ENCODE measurements at places on chromosomes 3 and 15.

DNA sequence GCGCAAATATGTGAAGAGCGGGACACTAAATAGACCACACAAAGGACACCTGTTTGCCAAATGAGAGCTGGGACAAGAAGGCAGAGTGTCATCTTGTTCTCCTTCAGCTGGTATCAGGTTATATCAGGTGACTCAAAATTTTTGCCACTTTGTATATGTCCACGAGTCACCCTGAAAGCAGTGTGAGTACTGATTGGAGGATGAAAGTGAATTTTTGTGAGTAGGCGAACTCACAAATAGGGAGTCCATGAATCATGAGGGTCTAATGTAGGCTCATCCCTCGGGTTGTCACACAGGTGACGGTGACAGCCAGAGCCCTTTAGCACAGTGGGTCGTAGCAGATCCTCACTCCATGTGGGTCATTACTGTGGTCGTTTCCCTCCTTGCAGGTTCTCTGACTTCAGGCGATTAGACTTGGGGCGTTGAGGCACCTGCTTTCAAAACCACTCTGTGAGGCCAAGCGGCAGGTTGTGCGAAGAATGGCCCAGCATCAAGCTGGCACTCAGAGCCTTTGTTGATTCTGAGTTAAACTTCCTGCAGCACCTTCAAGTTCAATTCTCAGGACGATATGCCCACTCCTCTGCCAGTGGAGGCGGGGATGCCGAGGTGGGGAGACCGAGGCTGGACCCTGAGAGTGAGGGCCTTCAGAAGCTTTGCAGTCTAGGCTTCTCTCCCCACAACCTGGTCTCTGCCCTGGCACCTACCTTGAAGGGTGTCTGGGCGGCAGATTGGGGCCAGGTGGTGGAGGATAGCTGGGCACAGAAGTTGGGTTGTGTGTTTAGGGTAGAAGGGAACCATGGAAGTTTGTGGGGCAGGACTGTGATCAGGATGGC is 173.8 kb downstream of the SMAD6 start:
- DNase-seq: no peak

- DNase-seq: no peak
Measured at GRCh38 chr15:32864051-32864450, 146.2 kb downstream of the GREM1 start.

DNA sequence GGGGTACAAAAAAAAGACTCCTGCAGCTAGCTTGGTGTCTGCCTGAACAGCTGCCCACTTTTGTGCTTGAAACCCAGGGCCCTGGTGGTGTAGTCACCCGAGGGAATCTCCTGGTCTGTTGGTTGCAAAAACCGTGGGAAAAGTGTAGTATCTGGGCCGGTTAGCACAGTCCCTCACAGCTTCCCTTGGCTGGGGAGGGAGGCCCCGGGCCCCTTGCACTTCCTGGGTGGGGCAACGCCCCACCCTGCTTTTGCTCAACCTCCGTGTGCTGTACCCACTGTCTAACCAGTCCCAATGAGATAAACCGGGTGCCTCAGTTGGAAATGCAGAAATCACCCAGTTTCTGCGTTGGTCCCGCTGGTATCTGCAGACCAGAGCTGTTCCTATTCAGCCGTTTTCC is 211.7 kb upstream of the ZPLD1 start:
- no peak for DNase-seq

DNA sequence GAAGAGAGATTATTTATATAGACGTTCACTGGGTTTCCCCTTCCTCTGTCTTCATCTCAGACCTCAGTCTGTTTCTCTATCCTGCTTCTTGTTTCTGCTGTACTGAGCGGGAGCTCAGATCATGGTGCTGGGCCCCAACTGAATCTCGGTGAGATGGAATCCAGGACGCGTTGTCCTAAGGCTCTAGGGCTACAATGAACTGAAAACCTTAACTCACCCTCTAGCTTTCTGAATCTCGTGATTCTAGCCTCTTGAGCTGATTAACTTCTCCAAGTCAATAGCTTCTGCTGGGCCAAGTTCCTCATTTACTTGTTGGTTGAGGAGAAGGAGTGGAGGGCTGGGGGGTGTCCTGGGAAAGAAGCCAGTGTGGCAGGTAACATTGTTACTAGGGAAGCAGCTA is 32.7 kb upstream of the MAP3K13 start:
- no peak for DNase-seq

- no peak for DNase-seq
Measured at GRCh38 chr3:68935778-68936177, 3.4 kb upstream of the TAFA4 start.

- DNase-seq: peak; percentile 80
Measured at GRCh38 chr15:98668566-98669308, 20.4 kb downstream of the IGF1R start.

DNA sequence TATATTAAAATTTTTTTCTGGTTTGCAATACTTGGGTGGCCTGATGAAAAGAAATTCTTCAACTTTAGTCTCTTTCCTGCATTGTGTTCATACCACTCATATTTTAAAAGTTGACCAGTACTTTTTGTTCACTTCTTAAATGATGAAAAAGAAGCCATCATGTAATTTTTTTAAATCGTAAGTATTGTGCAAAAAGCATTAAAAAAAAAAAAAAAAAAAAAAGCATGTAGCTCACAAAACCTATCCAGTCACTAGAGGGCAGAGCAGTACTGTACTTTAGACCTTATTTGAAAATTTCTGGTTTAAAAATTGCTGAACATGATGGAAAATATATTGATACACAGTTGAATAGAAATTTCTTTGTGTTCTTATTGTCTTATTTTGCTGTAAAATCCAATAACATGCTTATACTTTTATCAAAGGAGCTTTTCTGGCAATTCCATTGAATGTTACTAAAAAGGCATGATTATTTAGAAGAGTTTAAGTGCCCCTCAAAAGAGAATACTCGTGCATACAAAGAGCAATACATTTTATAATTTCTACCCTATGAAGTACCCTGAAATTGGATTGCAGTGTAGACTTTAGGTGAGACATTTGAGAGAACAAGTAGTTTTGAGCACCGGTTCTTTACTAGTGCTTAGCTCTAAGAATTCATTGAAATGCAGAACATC is 137.7 kb downstream of the BBX start:
- DNase-seq: no peak

GRCh38 chr15:99413955-99414754 is 151.6 kb upstream of the MEF2A start:
- no peak for DNase-seq

- no peak for DNase-seq
Measured at GRCh38 chr3:134279466-134279865, 28.8 kb upstream of the RYK start.

GRCh38 chr3:60854791-60855190 is 396.5 kb downstream of the FHIT start:
- DNase-seq: no peak

DNA sequence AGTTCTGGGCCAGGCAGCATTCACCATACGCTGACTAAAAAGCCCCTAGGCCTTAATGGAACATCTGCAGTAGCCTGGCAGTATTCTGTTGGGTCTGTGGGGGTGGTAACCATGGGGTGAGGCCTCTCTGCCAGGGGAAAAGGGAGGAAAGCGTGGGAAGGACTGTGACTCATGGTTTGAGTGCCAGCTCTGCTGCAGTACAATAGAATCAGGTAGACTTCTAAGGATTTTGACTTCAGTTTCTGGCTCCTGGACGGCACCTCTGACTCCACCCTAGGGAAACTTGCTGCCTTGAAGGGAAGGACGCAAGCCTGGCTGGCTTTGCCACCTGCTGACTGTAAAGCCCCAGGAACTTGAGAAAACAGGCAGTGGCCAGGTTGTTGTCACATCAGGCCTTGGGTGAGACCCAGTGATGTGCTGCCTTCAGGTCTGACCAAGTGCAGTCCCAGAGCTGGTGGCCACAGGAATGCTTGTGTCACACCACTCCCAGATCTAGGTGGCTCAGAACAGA is 148.6 kb downstream of the SUCNR1 start:
- DNase-seq: peak; percentile 22

- DNase-seq: no peak
Measured at GRCh38 chr15:86229936-86230335, 150.3 kb downstream of the AGBL1 start.

DNA sequence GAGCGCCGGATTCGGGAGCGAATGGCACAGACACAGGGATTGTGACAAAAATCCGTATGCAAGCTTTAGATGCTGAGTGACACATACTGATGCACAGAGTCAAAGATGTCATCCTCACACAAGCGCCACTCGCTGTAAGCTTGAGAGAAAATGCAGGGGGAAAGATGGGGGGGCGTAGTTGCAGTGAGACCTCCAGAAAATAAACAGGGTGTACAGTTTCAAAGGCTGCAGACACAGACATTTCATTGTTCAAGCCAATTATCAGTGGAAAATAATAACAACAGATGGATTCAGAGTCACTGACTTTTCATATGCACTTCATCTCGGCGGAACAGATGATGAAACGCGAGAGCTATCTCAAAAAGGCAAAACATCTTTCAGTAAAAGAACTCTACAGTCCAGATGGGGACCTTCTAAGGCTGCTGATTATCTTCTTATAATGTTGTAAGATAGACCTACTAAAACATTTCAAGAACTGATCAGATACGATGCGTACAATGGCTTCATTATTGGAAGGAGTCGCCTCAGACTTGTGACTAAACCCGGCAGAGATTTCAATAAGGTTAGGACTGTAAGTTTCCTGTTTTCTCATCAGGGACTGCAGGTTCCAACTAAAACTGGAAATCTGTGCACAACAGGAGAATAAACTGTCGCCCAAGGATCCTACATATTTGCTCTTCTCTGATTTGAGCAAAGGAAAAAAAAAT is 275.4 kb downstream of the FOXP1 start:
- no peak for DNase-seq

- no peak for DNase-seq
Measured at GRCh38 chr15:71275098-71275497, 159.8 kb downstream of the THSD4 start.

GRCh38 chr3:139571711-139572110 is 32.2 kb upstream of the RBP1 start:
- no peak for DNase-seq

DNA sequence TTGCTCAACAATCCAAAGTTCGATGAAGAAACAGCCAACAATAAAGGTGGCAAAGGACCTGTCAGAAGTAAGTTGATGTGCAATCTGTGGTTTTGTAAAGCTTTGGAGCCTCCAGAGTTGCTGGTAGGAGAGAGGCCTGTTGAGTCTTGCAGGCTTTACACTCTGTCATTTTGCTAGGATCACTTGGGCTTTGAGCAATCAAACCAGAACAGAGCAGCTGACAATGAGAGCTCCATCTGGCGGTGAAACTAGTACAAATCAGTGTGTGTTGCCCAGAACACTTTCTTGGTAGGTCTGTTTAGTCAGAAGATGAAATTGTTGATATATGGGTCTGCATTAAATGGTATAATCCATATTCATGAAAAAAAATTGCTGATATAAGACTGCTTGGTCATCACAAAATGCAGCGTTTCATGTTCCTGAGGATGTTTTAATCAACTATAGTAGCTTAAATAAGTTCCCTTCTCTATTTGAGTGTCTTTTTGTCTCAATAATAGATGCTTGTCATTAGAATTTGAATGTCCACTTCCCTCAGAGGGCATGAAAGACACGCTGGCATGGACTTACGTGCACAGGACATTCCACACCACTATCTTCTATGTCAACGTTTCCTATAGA is 25.7 kb downstream of the TMOD2 start:
- peak; percentile 55 for DNase-seq

- no peak for DNase-seq
Measured at GRCh38 chr15:28080386-28080785, 18.7 kb downstream of the OCA2 start.

DNA sequence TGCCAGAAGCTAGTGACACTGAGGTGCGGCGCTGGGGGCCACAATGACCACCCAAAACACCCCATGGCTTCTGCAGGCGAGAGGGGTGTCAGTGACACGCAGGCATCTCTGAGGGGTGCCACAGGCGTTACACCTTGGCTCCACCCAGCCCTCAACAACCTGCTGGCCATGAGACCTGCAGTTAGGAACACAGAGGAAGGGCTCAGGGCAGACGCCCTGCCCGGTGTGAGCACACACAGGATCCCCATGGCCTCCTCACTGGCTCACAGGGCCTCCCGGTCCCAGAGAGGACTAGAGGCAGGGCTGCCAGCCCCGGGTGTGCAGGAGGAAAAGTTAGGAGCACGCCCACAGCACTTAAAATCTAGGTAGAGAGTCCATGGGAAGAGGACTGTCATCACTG is 35.1 kb downstream of the CYFIP1 start:
- no peak for DNase-seq

DNA sequence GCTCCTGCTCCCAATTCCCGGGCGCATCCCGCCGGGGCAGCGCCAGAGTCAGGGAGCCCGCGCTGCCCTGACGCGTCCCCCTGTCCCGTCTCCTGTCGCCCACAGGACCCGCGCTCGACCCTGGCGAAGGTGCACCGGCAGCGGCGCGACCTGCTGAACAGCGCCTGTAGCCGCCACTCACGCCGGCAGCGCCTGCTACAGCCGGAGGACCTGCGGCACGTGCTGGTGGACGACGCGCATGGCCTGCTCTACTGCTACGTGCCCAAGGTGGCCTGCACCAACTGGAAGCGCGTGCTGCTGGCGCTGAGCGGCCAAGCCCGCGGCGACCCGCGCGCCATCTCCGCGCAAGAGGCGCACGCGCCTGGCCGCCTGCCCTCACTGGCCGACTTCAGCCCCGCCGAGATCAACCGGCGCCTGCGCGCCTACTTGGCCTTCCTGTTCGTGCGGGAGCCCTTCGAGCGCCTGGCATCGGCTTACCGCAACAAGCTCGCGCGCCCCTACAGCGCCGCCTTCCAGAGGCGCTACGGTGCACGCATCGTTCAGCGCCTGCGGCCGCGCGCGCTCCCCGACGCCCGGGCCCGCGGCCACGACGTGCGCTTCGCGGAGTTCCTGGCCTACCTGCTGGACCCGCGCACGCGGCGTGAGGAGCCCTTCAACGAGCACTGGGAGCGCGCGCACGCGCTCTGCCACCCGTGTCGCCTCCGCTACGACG is 16.9 kb downstream of the C3orf22 start:
- DNase-seq: no peak

GRCh38 chr3:140186421-140186920 is 251.5 kb downstream of the CLSTN2 start:
- DNase-seq: no peak

- no peak for DNase-seq
Measured at GRCh38 chr15:31586841-31587240, 260.2 kb downstream of the KLF13 start.

DNA sequence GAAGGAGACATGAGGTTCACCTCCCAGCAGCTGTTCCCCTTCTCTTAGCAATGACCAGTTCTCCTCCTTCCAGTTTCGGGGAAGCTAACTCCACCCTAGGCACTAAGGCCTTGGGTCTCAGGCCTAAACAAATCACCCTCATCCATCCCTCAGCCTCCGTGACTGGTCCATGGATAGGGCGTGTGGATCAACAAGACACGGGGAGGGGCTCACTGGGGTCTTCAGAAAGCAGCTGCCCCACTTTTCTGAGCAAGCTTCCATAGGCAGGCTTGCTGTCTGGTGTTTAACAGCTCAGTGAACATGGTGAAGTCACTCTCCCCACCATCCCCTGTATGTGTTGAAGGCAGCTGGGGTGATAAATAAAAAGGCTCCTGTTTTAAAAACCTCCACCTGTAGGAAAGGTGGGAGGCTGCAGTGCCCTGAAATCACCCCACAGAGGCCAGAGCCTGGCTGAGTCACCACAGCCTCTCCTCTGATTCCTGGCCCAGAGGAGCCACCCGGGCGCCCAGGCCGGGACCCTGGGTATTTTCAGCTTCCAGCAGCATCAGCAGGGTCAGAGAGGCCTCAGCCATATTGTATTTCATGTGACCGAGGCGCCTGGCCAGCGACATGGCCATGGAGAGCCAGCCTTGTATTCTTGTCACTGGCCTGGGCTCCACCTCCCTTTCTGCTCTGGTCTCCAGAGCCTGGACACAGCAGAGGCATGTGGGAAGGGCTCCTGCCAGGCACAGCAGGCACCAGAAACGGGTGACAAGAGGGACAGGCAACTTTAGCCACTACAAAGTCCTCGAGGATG is 60.3 kb upstream of the HERC1 start:
- DNase-seq: no peak
